ENCODE measurements at places on chromosomes 13 and 19. TPM values are rescaled to one million over a fixed set of nuclear protein-coding genes. Genes with fewer than 3 reads are reported as not detected.

The ZNF772 gene
- total RNA-seq, result 21.1 TPM

- no peak for DNase-seq
Observed at GRCh38 chr19:30516531-30516930, 144.3 kb downstream of the ZNF536 start.

DNA sequence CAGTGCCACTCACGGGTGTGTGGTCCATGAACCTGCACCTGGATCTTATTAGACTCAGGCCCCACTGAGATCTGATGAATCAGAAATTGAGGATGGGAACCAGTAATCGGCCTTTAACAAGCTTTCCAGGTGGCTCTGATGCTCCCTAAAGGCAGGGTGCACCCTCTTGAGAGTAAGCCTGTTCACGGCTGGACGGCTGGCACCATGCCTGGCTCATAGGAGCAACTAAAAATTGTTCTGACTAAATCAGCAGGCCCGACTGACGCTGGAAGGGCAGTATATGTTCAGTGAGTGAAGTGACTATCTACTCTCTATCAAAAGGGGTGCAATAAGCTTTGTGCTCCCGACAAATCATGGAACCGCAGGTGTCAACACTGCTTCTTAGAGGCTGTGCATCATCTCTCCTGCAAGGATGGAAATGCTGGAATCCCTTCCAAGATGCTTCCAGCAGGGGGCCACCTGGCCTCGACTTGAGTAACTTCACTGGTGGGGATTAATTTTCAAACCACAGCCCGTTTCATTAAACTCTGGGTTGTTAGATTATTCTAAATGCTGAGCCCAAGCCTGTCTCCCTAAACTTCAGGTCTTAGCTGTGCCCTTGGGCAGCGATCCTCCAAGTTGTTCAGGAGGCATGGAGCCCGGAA, 28.4 kb downstream of the TMTC4 start:
- DNase-seq, result no peak

The SERPINE3 gene
- total RNA-seq, result not detected

The IL4I1 gene
- total RNA-seq, result 2.1 TPM

- DNase-seq, result no peak
Observed at GRCh38 chr19:50510700-50511068, 307 bp downstream of the JOSD2 start.

GRCh38 chr19:33700408-33701013, 78.8 kb downstream of the CHST8 start:
- no peak for DNase-seq

The RELB gene
- 20.2 TPM for total RNA-seq
